ENCODE measurements at places on chromosomes 16 and 17. TPM values are rescaled to one million over a fixed set of nuclear protein-coding genes. Genes with fewer than 3 reads are reported as not detected.

PLLP gene
- total RNA-seq, result 0.69 TPM

PCTP gene
- total RNA-seq, result 9.9 TPM

DNA sequence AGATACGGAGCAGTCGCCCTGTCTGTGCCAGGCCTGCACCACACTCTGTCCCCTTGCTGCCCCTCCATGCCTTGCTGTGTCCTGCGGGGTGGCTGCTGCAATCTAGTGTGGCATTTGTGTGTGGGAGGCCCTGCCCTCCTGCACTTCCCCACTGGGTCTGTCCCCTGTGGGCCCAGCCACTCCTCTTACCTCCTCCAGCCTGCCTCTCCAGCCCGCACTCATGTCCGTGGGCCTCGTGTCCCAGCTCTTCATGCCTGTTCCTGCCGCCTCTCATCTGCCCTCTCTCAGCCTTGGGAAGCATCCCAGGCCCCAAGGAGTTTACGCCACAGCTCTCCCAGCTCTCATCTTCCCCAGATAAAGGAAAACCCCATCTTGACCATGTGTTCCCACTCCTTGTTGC is 26.6 kb downstream of the CRAMP1 start:
- no peak for DNase-seq

DNA sequence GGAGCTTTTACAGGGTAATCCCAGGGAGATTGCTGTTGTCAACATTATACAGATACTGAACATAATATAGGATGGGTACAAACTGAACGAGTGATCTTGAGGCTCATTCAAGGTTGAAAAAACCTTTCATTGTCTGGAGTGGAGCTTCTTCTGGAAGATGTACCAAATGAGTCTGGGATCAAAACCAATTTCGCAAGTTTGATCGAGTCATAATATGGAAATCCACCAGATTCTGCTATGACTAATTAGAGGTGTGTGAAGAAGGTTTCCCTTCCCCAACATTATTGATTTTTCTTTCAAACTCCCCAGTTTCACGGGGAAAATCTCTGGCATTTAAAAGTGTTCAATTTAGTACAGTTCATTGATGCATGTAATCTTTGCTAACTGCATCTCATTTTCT is 324.1 kb downstream of the ZFHX3 start:
- DNase-seq, result no peak

DNA sequence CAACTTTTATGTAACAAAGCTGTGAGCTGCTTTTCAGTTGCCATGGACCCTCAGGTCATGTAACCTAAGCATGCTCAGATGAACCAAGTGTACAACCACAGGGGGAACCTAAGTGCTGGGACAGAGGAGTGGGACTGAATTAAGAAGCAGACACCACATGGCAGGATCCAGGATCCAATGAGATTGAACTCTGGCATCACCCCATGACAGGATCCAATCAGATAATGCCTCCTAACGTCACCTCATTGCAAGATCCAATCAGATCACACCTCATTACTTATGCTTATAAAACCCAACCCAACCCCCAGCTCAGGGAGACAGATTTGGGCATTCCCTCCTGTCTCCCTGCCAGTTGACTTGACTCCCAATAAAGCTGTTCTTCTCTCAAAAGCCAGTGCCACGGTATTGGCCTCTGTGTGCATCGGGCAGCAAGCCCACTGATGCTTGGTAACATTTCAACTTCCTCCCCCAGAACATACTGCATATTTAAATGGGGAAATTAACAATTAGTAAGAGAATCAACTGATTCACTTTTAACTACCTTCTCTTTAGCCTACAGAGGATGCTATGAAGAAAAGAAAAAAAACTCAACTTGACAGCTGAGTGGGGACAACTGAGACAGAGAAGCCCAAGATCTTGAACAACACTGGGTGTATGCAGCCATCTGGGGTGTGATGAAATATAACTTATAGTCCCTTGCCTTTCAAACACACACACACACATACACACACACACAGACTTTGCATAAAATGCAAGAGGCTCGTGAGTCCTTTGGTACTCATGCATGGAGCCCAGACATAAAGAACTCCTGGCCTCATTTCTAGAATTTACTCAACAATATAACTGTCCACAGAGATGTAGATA is 148.4 kb downstream of the SLC39A11 start:
- no peak for DNase-seq

- no peak for DNase-seq
Observed at GRCh38 chr17:81923302-81924260, 4.0 kb downstream of the MAFG start.

- no peak for DNase-seq
Observed at GRCh38 chr17:31415004-31415454, 23.6 kb downstream of the RAB11FIP4 start.

- no peak for DNase-seq
Observed at GRCh38 chr17:62880120-62880519, 72.0 kb upstream of the MARCHF10 start.
